NCI-H526 (cell line): ENCODE measurements at places on chromosomes 12 and 14.
A peak's percentile ranks its signal among the peaks of the same experiment; 100 is the strongest.

DNA sequence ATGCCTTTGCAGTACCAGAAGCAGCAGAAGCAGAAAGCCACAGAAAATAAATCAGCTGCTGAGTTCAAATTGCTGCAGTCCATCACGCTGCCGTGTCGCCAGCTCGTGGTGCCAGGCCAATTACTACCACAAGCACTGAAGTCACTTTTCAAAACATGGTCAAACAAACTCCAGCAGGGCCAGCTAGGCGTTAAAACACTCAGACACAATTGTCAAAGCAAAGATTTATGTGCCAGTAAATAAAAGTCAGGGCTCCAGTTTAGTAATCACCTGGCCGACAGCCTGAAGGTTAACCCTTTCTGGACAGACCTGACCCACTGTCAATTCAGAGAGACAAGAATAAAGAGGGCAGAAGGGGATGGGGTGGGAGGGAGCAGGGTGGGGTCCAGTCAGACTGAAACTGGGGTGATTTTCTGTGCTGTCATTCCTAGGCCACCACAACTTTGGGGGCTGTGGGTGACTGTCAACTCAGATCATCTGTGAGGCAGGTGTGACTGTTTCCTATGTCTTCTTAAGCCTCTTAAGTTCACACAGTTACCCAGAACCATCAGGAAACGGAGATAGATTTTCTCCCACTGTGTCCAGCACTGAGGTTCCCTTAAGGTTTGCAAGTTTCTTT, 109.8 kb upstream of the FUT8 start:
- peak; percentile 65 for DNase-seq

DNA sequence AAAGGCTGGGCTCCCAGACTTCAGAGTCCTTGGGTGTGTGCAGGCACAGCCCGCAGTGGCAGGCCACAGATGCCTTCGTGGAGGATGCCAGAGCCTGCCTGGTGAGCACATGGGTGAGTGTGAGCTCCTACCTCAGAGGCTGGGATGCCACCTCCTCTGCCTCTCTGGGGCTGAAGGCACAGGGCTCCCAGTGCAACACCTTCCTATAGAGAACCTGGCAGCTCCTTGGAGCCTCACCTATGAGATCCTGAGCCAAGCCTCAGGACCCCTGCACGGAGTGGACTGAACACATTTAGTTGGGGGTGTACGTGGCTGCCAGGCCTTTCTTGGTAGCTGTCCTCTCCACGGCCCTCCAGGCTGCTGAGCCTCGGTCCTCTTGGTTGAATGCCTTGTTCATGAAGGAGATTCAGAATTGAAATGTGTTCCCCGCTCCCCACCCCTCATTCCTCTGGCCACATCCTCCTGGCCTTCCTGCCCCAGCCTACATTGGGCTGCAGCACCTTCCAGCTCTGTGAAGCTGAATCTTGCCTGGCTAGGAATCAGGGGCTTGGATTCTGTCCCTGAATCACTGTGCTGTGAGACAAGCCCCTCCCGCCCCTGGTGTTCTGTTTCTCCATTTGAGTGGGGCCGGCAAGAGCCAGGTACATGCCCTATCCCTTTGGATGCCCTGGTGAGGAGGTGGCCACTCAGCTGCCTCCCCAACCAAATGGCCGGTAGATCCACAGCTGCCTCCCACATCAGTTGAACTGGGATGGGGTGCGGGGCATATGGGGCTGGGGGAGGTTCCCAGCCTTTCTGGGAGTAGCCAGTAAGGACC, 38.7 kb upstream of the TRAF3 start:
- DNase-seq, result no peak

DNA sequence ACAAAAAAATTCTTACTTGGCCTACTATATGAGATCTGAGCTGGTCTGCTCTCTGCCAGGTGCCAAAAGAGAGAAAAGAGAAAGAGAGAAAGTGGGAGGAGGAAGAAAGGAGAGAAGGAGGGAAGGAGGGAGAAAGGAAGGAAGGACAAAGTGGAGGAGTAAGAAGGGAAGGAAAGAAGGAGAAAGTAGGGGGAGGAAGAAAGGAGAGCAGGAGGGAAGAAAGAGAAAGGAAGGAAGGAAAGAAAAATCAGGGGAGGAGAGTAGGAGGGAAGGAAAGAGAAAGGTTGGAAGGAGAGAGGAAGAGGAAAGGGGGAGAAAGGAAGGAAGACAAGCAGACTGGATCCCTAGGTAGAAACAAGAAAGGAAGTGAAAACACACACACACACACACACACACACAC, 96.8 kb downstream of the RPS29 start:
- no peak for DNase-seq

DNA sequence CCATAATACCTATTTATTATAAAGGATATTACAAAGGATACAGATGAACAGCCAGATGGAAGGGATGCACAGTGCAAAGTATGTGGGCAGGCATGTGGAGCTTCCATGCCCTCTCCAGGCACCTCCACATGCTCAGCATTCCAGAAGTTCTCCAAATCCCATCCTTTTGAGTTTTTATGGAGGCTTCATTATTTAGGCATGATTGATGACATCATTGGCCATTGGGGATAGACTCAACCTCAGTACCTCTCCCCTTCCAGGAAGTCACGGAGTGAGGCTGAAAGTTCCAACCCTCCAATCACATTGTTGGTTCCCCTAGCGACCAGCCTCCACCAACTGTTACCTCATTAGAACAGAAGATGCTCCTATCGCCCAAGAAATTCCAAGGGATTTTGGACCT, 156.4 kb downstream of the ATP23 start:
- DNase-seq, result no peak

- no peak for DNase-seq
These were observed 37.0 kb upstream of the HMGA2 start for GRCh38 chr12:65787056-65787865.

DNA sequence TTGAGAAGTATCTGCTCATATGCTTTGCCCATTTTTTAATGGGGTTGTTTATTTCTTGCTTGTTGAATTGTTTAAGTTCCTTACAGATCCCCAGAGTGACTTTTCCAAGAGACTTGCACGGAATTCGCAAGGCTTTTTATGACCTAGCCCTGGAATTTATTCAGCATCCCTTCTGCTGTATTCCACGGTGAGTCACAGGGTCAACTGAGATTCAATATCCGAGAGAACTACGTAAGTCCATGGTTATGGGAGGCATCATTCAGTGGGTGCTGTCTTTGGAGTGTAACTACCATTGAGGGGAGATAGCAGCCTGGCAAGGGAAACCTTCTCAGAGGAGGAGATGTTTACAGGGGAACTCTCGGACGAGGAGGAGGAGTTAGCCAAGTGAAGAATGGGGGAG, 20.9 kb upstream of the GPRC5A start:
- DNase-seq, result no peak

DNA sequence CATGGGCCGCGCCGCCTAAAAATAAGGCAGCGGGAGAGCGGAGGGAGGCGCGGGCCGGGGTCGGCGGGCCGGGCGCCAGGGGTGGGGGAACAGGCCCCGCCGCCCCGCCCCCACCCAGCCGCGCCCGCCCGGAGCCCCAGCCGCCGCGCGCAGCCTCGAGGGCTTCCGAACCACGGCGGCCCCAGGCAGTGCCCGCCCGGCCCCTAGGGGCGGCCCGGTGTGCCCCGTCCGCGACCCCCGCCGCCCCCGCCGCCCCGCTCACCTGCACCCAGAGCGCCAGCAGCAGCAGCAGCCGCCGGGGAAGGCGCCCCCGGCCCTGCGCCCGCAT, 519 bp downstream of the JAG2 start:
- DNase-seq, result no peak

DNA sequence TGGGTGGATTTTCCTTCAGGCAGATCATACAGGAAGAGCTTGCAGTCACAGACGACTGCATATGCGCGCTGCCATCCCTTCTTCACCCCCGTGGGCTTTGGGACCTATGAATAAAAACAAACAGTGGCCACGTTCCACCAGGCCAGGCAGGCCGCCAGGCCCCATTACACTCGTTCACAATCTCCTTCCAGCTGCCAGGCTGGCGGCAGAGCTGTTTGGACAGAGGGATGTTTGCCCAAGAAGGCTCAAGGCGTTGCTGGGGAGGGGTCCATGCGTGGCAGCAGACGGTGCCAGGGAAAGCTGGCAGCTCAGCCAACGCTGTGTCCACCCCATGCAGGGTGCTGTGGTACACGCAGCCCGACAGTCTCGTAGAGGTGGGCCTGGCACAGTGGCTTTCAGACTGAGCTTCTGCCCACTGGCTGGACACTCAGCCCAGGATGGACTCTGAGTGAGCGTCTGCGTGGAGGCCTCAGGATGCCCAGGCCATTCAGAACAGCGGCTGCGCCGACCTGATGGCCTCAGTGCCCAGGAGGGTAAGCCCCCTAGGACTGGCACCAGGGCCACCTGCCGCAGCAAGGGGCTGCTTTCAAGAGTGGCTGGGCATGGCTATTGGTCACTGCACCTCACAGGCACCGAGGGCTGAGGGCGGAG, 27.5 kb downstream of the AMN start:
- DNase-seq, result no peak

DNA sequence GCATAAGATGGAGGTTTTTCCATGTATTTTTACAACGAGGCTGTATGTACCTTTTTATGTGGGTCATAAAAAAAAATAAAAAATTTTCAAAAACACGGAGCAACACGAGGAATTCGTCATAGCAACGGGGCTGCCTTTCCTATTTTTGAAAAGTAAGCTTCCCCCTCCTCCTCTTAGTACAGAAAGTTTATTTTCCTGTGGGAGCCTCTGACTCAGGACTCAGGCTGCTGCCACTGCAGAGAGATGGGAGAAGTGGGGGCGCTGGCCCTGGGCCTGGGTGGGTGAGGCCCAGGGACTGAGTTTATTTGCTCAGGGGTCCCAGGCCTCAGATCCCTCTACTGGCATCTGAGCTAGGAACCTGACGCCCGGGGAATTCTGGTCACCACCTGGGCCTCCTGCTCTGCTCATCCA, 10.2 kb upstream of the CMKLR1 start:
- DNase-seq, result no peak

GRCh38 chr12:94173660-94174265, 25.4 kb downstream of the PLXNC1 start:
- no peak for DNase-seq

- peak; percentile 97 for DNase-seq
These were observed 15.5 kb upstream of the FKBP4 start for GRCh38 chr12:2779281-2779680.

DNA sequence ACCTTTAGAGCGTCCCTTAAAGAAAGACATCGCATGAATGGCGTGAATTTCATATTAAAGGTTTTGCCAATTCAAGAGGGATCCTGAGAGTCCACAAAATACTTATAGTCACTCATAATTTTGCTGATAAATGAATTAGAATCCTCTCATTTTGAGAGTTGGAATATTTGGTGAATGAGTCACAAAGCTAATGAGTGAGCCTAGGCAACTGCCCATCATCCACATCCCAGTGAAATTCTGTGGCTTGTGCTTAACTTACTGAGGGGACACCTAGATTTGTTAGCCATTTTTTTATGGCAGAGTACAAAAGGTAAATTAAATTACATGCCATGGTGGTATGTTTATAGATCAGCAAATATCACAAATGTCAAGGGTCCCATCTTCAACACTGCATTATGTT, 12.7 kb upstream of the NOXRED1 start:
- DNase-seq, result no peak

- no peak for DNase-seq
These were observed 124.1 kb downstream of the SSPN start for GRCh38 chr12:26319511-26319910.

DNA sequence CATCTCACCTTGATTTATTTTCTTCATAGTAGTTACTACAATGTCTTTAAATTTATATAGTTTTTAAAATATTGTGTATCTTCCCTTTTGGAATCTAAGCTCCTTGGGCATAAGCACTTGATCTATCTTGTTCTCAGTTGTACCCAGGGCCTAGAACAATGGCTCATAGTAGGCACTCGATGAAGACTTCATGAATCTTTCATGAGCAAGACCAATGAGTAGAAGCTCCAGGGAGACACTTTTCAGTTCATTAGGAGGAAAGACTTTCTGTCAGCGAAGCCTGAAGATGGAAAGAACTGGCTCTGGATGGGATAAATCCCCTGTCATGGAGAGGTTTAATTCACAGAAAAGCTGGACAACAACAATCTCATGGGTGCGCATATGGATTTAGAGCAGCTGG, 140.2 kb upstream of the CRY1 start:
- no peak for DNase-seq

DNA sequence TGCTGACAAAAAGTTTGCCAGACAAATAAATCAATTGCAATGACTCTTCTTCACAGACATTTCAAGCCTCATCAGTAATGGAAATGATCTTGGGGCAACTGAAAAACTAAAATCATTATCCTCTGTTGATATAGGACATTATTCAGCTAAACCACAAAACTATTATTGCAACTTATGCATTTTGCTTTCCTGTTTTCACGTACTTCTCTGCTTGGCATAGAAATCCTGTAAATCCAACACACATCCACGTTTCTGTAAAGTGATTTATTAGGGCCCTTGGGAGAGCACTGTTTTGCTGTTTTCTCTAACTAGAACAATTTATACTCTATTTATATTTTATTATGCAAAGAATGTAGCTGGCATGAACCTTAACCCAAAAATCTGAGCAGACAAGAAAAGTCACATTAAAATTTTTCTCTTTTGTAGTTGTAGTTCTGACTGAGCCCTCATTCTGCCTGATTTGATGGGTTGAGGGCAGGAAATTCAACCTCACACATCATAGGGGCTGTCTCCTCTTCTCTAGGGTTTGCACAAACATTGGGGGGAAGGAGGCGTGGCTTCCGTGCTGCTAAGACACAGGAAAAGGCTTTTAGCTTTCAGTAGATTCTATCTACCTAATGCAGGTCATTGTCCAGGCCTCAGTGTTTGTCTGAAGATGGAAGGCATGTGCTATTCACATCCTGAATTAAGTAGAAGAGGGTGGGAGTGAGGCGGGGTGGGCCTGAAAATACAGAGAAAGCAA, 11.5 kb upstream of the NUP107 start:
- no peak for DNase-seq

GRCh38 chr12:112810235-112810917, 18.8 kb downstream of the RPH3A start:
- DNase-seq, result no peak

DNA sequence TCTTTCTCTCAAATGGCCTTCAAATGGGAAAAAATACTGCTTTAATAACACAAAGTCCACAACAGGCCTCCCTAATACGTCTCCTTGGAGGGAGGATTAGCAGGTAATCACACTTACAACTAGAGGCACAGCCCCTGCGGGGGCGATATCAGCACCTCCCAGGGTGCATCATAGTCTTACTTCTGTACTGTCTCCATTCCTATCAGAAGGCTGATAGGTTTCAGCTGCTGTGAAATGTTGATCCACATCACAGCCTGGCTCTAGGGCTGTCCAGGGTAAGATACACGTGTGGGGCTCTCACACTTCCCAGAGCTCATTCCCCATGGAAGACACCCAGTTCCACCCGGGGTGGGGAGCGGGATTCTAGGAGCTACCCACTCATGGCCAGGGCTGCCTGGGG, 139.1 kb upstream of the SFSWAP start:
- no peak for DNase-seq

GRCh38 chr12:98935847-98936246, 290.8 kb downstream of the APAF1 start:
- DNase-seq, result no peak

GRCh38 chr14:30291216-30291615, 267.7 kb upstream of the G2E3 start:
- DNase-seq, result no peak
